Calu3 (cell line): ENCODE measurements at places on chromosomes 12 and 14.

DNA sequence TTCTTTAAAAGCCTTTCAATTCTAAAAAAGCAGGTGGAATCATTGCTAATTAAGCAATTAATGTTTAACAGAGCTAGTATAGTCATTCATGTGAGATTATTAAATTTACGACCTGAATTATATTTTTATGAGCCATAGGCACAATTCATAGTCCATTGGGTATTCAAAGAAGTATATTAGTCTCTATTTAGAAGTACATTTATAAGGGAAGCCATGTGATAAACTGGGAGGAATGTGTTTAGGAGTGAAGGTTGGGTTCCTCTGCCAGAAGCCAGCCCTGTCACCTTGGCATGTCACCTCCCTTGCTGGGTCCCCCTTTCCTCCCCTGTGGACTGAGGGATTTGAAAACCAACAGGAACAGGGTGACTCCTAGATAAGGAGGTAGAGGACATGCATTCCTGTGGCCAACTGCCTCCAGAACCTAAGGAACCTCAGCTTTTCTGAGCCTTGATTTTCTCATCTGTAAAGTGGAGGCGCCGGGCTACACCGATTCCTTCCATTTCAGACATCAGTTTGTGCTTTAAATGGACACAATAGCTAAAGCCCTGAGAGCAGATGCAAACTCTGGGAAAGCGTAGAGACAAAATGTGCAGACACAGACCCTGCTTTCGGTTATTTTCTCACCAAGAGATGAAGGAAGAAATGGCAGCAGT is 5.4 kb upstream of the KRT2 start:
- DNase-seq: no peak

DNA sequence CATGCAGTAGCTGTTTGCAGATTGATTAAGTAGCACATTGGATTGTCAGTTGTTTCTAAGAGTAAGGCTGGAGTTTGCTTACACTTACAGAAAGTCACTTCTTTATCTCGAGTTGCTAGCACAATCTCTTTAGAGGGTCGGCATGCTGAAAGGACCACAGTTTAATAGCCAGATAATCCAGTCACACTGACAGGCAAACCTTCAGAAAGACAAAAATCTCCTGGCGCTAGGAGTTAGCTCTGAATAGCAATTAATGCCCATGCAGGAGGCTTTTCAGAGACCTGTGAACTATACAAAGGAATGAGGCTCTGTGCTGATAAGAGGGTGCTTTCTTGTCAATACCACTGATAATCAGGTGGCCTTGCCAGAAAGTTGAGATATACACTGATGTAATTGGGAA is 1043.0 kb downstream of the AACS start:
- no peak for DNase-seq

GRCh38 chr14:32702562-32702961 is 236.1 kb upstream of the NPAS3 start:
- no peak for DNase-seq

GRCh38 chr12:34350092-34351041 is 328.1 kb downstream of the ALG10 start:
- no peak for DNase-seq

DNA sequence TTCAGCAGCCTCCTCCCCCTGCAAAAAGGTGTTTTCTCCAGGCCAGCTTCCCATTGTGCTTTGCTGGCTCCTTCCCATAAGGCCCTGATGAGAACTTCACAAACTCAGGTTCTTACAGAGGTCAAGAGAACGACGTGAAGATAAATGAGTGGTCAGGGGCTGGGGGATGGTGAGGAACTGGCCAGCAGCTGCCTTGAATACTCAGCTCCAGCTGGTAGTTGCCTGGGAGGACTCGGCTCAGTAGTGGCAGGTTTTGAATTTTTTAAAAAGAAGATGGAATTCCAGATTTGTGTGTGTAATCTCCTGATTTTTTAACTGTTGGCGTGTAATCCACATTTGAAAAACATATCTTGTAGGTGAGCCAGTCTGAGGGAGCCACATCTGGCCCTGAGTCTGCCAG is 5.9 kb downstream of the DDX55 start:
- no peak for DNase-seq

- no peak for DNase-seq
Measured at GRCh38 chr14:80535171-80535570, 323.9 kb upstream of the DIO2 start.

GRCh38 chr12:111099186-111099585 is 178.8 kb upstream of the MYL2 start:
- DNase-seq: no peak

- DNase-seq: no peak
Measured at GRCh38 chr14:32722631-32723183, 216.0 kb upstream of the NPAS3 start.

GRCh38 chr14:103562429-103563225 is at the start of the genes BAG5 and COA8:
Gene BAG5, minus strand, starts transcription at chr14:103562657. Its CDS starts 1,493 bp downstream, at chr14:103561164.
Gene COA8, plus strand, starts transcription at chr14:103562960. Its CDS starts 42 bp downstream, at chr14:103563002.
- DNase-seq: peak; percentile 86

DNA sequence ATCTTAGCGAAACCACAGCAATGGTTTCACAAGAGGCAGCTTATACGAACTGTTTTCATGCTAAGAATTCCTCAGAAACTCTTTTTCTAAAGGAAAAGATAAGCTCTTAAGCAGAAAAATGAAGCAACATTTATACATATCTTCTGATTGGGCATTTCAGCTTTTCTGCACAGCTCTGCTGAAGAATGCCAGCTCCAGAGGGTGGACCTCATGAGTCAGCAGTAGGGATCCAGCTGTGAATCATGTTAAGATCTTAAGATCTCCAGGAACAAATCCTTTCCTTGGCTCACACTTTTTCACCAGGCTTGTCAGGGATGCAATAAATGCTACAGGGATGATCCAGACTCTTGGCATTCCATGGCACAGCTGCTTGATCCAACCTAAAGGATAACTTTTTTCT is 477.1 kb upstream of the CCDC196 start:
- no peak for DNase-seq

- no peak for DNase-seq
Measured at GRCh38 chr12:112256780-112257179, 125.5 kb downstream of the HECTD4 start.

DNA sequence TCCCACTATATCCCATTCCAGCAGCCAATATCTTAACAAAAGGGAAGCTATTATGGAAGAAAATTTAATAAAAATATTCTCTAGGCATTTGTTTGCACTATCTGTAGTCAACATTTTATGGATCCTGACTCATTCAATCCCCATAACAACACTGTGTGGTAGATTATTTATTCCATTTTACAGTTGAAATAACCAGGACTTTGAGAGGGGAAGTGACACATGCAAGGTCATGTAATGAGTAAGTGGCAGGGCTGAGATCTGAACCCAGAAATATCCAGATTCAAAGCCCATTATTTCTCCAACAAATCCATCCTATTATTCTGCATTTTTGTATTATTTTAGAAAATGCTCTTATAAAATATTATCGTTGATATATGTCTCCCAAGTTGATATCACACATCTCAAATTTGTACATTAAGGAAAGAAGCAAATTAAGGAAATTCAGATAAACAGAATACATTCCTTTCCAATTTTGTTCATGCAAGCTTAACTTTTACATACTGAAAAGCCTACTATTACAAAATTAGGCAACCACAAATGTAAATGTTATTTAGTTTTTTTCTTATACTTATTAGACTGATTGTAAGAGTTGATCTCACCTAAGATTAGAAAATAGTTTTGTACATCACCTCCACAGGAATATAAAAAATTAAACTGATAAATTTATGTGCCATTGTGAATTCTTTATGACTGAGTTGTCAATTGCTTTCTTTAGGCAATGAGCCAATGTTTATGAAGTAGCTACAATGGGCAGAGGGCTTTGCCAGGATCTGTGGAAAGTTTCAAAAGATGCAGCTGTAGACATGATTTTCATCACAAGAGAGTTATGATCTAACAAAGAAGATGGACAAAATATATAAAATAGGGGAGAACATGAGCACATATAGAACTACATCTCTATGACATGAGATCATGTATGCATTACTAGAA is 55.1 kb upstream of the E2F7 start:
- no peak for DNase-seq

- DNase-seq: no peak
Measured at GRCh38 chr12:104631867-104632266, 175.1 kb downstream of the CHST11 start.

DNA sequence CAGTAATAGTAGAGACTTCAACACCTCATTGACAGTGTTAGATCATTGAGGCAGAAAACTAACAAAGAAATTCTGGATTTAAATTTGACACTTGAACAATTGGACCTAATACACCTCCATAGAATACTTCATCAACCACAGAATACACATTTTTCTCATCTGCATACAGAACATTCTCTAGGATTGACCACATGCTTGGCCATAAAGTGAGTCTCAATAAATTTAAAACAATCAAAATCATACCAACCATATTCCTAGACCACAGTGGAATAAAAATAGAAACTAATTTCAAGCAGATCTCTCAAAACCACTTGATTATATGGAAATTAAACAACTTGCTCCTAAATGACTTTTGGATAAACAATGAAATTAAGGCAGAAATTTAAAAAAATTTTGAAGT is 82.3 kb downstream of the SLC38A4 start:
- no peak for DNase-seq

DNA sequence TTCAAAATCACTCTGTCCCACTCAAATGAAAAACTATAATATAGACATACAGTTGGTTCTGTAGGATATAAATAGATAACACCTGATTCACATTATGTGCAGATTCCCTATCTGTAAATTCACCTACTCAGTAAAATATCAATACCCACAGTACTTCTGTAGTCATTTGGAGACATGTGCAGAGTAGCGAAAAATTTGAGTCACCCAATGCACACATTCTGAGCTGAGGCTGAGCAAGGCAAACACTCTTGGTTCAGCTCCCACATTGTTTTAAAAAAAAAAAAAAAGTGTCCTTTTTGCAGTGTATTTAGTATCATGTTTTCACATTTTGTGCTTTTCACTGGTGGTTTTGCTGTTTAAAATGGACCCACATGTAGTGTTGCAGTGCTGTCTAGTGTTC is 27.3 kb upstream of the BBS10 start:
- DNase-seq: no peak

DNA sequence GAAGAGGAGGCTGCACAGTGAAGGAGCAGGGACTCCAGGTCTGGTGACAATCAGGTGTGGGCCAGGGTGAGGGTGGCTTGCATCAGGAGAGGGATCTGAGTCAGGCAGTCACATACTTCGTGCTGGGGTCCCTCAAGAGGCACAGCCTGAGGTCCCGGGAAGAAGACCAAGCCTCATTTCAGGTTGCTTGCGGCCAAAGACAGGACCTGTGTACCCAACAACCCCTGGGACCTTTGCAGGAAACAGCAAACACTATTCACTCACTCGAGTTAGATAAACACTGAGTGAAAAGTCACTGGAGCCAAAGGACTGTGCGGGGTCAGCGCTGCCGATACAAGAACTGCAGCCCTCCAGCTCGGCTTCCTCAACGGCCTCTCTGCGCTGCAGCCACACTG is 104.4 kb downstream of the SINHCAF start:
- no peak for DNase-seq

GRCh38 chr14:24250354-24250753 is 7.9 kb upstream of the TINF2 start:
- no peak for DNase-seq

DNA sequence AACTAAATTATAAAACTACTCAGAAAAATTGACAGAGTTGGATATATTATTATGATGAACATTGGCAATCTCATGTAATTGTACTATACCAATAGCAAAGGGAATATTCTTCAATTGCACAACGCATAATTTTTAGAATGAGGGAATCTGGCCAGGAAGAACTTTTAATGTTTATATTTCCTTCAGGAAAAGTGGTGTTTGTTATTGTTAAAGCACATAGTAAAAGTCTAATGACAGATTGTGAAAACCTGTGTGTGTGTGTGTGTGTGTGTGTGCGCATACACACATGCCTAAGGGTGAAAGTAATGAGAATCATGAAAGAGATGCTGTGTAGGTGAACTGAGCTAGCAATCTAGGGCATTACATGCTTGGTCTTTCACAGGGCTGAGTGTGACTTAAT is 877.7 kb downstream of the SLC6A15 start:
- DNase-seq: no peak

DNA sequence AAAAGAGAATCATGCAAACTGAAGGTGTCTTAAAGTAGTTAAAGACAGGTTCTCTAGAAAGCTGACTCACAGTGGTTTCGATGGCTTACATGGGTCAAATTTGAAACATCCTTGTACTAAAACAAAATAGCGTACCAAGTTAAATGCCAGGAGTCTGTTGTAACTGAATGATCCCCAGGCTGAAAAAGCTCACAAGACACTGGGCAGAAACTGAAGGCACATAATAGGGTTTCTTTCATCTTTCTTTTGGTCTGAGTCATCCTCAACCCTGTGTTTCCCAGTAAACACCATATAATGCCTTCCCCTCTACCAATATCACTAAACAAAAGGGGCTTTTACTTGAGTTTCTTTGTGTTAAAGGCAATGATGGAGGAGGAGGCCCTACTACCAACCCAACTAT is 12.8 kb downstream of the ZFYVE1 start:
- DNase-seq: no peak

DNA sequence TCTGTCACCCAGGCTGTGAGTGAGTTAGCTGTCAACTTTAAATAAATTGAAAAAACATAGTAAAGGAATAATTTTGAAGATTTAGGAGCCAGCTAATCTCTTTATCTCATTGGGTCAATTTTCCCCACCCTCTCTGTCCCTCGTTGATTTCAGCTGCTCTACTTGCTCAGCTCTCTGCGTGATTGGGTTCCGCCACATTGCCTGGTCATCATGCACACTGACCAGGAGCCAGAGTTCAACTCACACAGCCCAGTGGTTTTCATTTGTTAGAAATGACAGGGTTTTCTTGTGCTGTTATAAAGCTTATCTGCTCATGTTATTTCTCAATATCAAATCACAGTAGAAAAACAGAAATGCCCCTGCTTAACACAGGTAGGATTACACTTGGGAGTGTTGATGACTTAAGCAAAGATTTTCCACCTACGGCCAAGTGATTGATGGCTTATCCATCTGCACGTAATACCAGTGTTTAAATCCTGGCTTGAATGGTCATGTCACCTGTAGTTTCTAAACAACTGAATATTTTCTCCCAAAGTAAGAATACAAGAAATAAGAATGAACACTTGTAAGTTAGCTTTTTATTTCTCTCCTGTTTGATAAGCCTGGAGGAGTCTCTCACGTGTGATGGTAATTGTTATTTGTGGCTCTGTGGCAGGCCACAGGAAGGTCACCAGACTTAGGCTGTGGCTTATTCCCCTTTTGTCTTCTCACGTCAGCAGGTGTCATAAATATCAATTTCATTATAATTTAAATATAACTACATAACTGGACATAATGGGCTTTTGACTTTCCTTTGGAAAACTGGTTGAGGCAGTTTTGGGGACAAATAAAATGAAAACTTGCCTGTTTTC is 367.2 kb upstream of the DDHD1 start:
- DNase-seq: no peak

- peak; percentile 61 for DNase-seq
Measured at GRCh38 chr12:116880817-116881324, 370 bp downstream of the HRK start.
